ENCODE measurements at places on chromosomes 13 and 19. TPM values are rescaled to one million over a fixed set of nuclear protein-coding genes. Genes with fewer than 3 reads are reported as not detected.

PET100 gene
- total RNA-seq = 130 TPM

DNM2 gene
- total RNA-seq = 143 TPM

DNA sequence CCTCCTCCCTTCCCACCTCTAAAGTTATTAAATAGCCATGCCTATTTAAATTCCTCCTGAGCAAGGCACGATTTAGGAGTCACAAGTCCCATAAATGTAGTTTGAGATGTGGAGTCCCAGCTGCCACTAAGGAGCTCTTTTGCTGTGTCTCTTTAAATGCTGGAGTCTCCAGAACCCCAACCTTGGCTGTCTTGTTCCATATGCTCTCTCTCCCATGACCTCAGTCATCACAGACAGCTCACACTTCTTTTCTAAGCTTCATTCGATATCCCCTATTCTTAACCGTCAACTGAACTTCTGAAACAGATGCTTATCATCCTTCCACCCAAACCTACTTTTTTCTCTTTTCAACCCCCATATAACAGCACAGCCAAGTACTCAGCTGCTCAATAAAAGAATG is 197.1 kb downstream of the VWA8 start:
- no peak for DNase-seq
- H3K4me1 ChIP-seq = peaks cover 7% of the 10 kb centered on the region
- H3K4me3 ChIP-seq = no peak overlapping the region
- no peaks in the 10 kb centered on the region for H3K27me3 ChIP-seq
- H3K27ac ChIP-seq = no peak overlapping the region

GRCh38 chr13:113468472-113469201 is 15.3 kb upstream of the ADPRHL1 start:
- no peak for DNase-seq
- peaks cover 14% of the 10 kb centered on the region for H3K36me3 ChIP-seq
- no peaks in the 10 kb centered on the region for H3K27me3 ChIP-seq
- H3K4me3 ChIP-seq = no peak overlapping the region
- no peak overlapping the region for H3K27ac ChIP-seq
- H3K4me1 ChIP-seq = no peaks in the 10 kb centered on the region

DNA sequence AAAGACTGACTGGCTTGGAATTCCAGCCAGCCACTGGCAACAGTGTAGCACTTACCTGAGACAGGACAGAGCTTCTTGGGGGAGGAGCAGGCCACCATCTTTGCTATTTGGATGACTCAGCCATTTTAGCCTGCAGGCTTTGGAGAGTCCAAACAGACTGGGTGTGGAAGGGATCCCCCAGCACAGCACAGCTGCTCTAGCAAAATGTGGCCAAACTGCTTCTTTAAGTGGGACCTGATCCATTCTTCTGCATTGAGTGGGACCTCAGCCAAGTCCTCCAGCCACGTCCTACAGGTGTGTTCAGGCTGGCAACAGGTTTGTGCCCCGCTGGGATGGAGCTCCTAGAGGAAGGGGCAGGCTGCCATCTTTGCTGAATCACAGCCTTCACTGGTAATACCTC is 80.0 kb downstream of the NDFIP2 start:
- no peaks in the 10 kb centered on the region for H3K36me3 ChIP-seq
- no peaks in the 10 kb centered on the region for H3K4me1 ChIP-seq
- H3K27ac ChIP-seq = no peak overlapping the region

- peaks cover 10% of the 10 kb centered on the region for H3K4me1 ChIP-seq
- no peak overlapping the region for H3K4me3 ChIP-seq
- H3K36me3 ChIP-seq = no peaks in the 10 kb centered on the region
- no peak overlapping the region for H3K27ac ChIP-seq
- no peak for DNase-seq
These were observed 59.6 kb upstream of the NPAS1 start for GRCh38 chr19:46959894-46960556.

DNA sequence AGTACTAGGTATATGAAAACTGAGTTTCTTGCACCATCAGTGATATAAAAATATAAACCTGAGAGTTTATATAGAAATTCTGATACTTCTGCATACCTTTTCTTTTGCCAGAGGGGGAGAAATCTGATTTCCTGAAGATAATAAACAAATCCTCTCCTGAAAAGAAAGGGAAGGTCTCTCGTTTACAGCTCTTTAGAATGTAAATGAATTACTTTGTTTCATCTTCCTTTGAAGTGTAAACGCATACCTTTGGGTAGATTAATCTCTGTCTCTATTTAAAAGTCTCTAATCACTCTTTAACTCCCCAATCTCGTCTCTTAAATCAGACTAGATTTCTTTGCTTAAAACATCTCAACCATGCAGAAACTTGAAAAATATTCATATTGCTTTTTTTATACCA is 1092.9 kb downstream of the SLITRK5 start:
- no peaks in the 10 kb centered on the region for H3K27me3 ChIP-seq
- H3K27ac ChIP-seq = no peak overlapping the region
- no peaks in the 10 kb centered on the region for H3K4me1 ChIP-seq
- no peak overlapping the region for H3K4me3 ChIP-seq
- no peaks in the 10 kb centered on the region for H3K36me3 ChIP-seq

APOC1 gene
- total RNA-seq = 5.5 TPM

DNA sequence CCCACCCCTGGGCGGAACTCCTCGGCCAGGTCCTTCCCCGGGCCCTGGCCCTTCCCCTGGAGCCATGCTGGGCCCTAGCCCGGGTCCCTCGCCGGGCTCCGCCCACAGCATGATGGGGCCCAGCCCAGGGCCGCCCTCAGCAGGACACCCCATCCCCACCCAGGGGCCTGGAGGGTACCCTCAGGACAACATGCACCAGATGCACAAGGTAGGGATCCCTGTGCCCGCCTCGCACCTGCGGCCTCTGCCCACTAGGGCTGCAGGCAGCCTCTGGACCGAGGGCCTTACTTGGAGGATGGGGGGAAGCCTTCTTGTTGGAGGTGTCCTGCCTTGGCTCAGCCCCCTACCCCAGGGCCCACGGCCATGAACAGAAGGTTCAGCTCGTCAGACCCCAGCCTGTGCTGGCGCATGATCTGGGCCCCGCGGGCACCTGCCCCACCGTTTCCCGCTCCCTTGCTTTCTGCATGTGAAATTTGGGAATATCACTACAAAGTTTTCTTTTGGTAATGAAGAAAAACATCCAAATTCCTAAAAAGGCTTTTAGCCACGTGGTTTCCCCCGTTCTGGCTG is 23.4 kb downstream of the SMARCA4 start:
- no peaks in the 10 kb centered on the region for H3K27me3 ChIP-seq
- H3K4me1 ChIP-seq = peaks cover 5% of the 10 kb centered on the region
- no peak overlapping the region for H3K27ac ChIP-seq
- peaks cover 47% of the 10 kb centered on the region for H3K36me3 ChIP-seq
- no peak for DNase-seq
- H3K4me3 ChIP-seq = no peak overlapping the region

DNA sequence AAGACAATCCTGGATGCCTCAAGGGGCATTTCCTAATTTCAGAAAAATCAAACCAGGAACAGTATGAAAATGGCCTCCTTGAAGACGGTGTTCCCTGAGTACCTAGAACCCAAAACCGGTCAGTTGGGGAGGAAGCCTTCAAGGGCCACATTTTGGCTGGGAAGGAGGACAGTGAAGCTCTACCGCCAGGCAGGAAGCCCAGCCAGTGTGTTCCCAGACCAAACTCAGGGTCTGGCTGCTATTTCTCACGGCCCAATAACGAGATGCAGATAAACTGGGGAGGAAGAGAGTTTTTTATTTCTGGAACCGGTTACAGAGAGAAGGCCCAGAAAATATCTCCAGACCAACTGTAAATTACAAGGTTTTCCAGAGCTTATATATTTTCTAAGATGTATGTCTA is 24.3 kb upstream of the CEACAM21 start:
- H3K4me3 ChIP-seq = no peak overlapping the region
- no peak for DNase-seq
- H3K4me1 ChIP-seq = peaks cover 23% of the 10 kb centered on the region
- H3K36me3 ChIP-seq = no peaks in the 10 kb centered on the region
- H3K27ac ChIP-seq = no peak overlapping the region
- H3K27me3 ChIP-seq = no peaks in the 10 kb centered on the region

FUT6 gene
- total RNA-seq = not detected

DNA sequence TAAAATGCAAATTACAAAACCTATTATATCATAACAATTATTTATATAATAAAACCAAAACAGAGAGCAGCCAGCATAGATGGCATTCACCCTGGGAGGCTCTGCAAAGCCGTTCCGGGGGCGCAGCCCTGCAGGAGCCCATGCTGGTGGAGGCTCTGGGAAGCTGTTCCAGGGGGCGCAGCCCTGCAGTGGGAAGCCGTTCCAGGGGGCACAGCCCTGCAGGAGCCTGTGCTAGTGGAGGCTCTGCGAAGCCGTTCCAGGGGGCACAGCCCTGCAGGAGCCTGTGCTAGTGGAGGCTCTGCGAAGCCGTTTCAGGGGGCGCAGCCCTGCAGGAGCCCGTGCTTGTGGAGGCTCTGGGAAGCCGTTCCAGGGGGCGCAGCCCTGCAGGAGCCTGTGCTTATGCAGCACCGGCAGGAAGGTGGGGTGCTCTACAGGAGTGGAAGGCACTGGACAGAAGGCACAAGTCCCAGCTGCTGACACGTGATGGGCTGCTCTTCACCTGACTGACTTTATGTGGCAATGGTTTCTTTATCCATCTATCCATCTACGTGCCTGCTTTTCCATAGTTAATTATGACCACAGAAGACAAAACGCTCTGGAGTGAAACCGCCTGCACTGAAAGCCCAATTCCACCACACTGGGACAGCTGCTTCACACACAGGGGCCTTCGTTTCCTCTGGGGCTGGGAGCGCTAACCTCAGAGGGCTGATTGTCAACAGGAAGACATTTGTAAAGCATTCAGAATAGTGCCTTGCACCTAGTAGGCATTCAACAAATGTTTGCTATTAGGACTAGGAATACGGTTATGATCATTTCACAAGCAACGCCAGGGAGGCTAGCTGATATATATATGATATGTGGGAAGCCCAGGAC is 23.7 kb downstream of the PCID2 start:
- H3K4me3 ChIP-seq = no peak overlapping the region
- H3K27me3 ChIP-seq = no peaks in the 10 kb centered on the region
- peaks cover 6% of the 10 kb centered on the region for H3K4me1 ChIP-seq
- no peak for DNase-seq
- peaks cover 55% of the 10 kb centered on the region for H3K36me3 ChIP-seq

CGB8 gene
- total RNA-seq = not detected

All from A673 (cell line).